CD4-positive, alpha-beta T cell treated with Interferon alpha-2 for 1 hour (primary cell): ENCODE measurements at places on chromosomes 6 and 20.
A peak's percentile ranks its signal among the peaks of the same experiment; 100 is the strongest.

- DNase-seq = no peak
Measured at GRCh38 chr20:36499723-36500501, 41.4 kb upstream of the MYL9 start.

- no peak for DNase-seq
Measured at GRCh38 chr20:61974357-61974665, 91.4 kb downstream of the TAF4 start.

- no peak for DNase-seq
Measured at GRCh38 chr20:32052090-32052777, at the start of gene HCK. Gene HCK (plus strand): TSS chr20:32052242.

DNA sequence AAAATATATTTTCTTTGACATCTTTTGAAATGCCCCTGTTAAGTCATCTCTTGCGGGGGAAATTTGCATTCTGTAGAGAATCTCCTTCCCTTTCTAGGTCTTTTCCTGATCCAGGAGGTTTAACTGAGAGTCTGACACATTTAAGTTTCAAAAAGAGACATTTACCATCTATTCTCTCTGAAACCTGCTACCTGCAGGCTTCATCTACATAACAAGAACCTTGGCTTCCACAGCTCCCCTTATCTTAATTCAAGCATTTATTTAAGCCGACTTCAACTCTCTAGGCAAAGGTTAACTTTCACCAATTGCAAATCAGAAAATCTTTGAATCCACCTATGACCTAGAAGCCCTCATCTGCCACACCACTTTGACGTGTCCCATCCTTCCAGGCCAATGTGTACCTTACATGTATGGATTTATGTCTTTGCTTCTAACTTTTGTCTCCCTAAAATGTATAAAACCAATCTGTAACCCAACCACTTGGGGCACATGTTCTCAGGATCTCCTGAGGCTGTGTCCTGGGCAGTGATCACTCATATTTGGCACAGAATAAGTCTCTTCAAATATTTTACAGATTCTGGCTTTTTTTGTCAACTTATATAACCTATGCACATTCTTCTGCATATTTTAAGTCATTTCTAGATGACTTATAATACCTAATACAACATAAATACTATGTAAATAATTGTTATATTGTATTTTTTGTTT, 666.7 kb downstream of the UTRN start:
- no peak for DNase-seq

DNA sequence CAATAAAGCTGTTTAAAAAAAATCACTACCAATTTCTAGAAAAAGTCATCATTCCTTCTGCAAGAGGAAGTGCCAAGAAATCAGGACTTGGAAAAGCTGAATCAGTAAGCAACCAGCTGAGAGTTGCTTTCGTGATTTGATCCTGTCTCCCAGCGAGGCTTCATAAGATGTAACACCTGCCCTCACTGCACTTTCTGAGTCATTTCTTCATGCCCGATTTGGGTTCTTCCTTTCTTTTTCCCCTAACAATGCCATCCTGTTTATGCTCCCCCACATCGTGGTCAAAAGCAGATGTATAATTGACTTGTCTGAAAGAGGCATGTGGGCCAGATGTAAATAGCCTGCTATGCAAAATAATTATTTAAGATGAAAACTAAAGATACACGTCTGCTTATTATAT, 52.1 kb downstream of the RIPOR2 start:
- DNase-seq = no peak

DNA sequence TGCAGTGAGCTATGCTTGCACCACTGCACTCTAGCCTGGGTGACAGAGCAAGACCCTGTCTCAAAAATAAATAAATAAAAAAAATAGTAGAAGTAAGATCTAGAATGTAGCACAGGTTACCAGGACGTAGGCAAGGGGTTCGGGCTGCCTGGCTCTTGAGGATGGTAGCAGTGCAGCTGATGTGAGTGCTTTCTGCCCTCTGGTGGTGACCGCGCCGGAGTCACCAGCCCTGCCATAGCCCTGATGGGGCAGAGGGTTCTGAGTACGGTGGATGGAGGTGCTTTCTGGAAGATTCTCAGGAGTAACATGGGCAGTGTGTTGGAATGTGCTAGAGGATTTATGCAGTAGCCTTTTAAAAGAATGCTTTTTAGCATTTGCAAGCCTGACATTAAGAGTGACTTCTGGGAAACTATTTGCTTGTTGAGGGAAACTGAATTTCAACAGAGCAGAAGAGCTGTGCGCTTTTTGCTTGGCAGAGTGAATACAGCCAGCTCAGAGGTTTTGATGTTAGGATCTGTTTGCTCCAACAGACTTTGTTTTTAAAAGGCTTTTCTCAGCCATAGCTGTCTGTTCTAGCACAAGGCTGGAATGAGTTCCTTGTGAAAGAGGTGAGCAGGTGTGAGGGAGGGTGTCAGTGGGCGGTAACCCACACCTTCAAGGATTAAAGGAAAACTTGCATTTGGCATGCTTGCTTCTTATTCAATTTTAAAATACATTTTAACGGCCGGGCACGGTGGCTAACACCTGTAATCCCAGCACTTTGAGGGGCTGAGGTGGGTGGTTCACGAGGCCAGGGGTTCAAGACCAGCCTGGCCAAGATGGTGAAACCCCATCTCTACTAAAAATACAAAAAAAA, 65.9 kb downstream of the PTPN1 start:
- peak; percentile 71 for DNase-seq

- peak; percentile 27 for DNase-seq
Measured at GRCh38 chr6:157020398-157020797, 243.2 kb downstream of the ARID1B start.

DNA sequence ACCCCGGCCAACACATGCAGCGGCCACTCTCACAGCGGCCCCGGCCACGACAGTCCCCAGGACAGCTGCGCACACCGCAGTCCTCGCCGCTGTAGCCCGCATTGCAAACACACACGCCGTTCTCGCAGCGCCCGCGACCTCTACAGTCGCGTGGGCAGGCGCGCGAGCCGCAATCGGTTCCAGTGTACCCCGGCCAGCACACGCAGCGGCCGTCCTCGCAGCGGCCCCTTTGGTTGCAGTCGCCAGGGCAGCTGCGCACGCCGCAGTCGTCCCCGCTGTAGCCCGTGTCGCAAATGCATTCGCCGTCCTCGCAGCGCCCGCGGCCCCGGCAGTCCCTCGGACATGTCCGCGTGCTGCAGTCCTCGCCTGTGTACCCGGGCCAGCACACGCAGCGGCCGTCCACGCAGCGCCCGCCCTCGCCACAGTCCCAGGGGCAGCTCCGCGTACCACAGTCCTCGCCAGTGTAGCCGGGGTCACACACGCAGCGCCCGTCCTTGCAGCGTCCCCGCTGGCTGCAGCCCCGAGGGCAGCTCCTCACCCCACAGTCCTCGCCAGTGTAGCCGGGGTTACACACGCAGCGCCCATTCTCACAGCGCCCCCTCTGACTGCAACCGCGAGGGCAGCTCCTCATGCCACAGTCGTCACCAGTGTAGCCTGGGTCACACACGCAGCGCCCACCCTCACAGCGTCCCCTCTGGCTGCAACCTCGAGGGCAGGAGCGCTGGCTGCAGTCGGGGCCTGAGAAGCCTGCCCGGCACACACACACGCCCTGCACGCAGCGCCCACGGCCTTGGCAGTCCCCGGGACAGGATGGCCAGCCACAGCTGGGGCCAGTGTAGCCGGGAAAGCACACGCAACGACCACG, 12.5 kb downstream of the TNXB start:
- no peak for DNase-seq
